Muscle of arm (tissue), 14 donors: ENCODE measurements at places on chromosomes 3 and 15. TPM values are rescaled to one million over a fixed set of nuclear protein-coding genes. Genes with fewer than 3 reads are reported as not detected.

Gene ROPN1
- not detected for polyA plus RNA-seq

Gene ZNF592
- 21.5 TPM for polyA plus RNA-seq

Gene MCF2L2
- 0.10 TPM for polyA plus RNA-seq

Gene CSPG4
- 49.2 TPM for polyA plus RNA-seq

Gene ITIH1
- not detected for polyA plus RNA-seq

Gene LRRIQ4
- polyA plus RNA-seq: not detected

Gene STRIT1
- polyA plus RNA-seq: 22.9 TPM

Gene CKMT1A
- not detected for polyA plus RNA-seq

Gene NEIL1
- 7.0 TPM for polyA plus RNA-seq

Gene GOLGA8R
- polyA plus RNA-seq: 2.9 TPM

Gene SOX14
- polyA plus RNA-seq: not detected

Gene PLSCR4
- 17.0 TPM for polyA plus RNA-seq

Gene CATSPER2
- polyA plus RNA-seq: not detected

Gene GOLGA6L10
- 1.6 TPM for polyA plus RNA-seq

Gene ABHD6
- polyA plus RNA-seq: 5.8 TPM

Gene C2CD4A
- not detected for polyA plus RNA-seq
